Spinal cord (tissue), 10 donors: ENCODE measurements at places on chromosomes 3 and 15. TPM values are rescaled to one million over a fixed set of nuclear protein-coding genes. Genes with fewer than 3 reads are reported as not detected.

IL20RB gene
- 0.83 TPM for total RNA-seq

DNA sequence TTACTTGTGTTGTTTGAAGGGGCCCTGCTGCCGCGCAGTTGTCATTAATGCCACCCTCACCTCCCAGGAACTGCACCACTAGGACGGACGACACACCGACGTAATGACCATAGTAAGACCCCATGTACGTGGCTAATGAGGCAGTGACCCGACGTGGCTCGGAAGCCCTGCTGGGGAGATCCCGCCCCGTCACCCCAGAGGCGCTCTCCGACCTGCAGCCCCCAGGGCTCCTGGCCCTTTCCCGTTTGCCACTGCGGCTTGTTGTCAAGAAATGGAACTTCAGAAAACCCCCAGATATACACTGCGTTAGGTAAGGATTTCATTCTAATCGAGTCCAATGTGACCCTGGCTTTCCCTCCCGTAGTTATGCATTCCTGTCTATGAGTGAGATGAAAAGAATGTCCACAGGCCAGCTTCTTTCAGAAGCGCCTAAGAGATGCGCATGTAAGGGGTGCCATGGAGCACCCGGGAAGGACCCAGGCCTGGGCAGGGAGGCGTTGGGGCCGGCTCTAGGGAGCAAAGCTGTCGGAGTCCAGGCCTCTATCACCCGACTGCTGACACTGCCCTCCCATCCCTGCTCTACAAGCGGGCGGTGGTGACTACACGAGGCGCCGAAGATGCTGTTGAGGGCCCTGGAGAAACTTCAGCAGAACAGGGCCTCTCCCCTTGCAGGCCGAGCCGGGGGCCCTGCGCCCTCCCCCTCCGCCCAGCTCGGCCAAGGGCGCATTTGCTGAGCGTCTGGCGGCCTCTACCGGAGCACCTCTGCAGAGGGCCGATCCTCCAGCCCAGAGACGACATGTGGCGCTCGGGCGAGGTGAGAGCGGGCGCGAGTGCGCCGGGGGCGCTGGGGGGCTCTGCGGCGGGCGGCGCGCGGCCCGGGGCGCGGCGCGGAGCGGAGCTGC is at the start of gene GABRA5:
TSS of gene GABRA5 (plus strand) at position 765 of the 902 bp plus-strand sequence. CDS start 2,187 bp downstream, outside the sequence.
- no peak for DNase-seq
- H3K27ac ChIP-seq: no peak within 1 kb of the TSS
- H3K27me3 ChIP-seq: peaks cover 33% of the 10 kb centered on the region
- H3K4me1 ChIP-seq: peaks cover 6% of the 10 kb centered on the region
- H3K36me3 ChIP-seq: no peaks in the 10 kb centered on the region

GRCh38 chr3:195815169-195815771 is 3.5 kb upstream of the MUC4 start:
- H3K4me1 ChIP-seq: no peaks in the 10 kb centered on the region
- peaks cover 18% of the 10 kb centered on the region for H3K27me3 ChIP-seq

DNA sequence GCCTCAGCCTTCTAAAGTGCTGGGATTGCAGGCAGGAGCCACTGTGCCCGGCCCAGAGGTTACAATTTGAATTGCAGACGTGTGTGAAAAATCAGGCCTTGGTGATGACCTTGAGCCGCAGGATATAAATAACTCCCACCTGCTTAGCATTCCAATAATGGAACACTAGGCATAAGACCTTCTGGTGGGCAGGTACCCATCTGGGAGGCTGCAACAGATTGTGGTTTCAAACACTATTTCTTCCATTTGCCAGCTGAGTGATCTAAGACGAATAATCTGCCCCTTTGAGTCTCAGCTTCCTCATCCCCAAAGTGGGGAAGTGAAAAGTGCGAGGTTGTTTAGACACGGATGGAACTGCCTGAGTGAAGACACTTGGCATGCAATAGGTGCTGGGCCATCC is 47.7 kb upstream of the HERC1 start:
- H3K36me3 ChIP-seq: no peaks in the 10 kb centered on the region
- no peak overlapping the region for H3K27ac ChIP-seq
- peaks cover 4% of the 10 kb centered on the region for H3K4me1 ChIP-seq
- no peak overlapping the region for H3K4me3 ChIP-seq

DNA sequence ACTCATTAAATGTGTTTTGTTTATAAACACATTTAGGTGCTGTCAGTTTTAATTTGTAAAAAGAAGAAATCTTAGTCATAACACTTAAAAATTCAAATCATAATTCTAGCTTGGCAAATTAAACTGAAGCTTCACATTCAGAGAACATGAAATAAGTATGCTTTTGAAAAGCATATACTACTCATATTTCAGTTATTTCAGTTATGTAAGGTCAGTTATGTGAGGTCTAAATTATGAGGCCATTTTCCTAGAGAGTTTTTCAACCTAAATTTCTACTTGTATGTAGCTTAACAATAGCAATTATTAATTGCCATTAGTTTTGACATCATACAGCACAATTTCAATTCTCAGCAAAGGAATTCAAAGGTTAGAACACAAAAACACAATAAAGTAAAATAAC is 465.0 kb downstream of the PLOD2 start:
- H3K27ac ChIP-seq: no peak overlapping the region
- no peaks in the 10 kb centered on the region for H3K4me1 ChIP-seq
- DNase-seq: no peak
- H3K4me3 ChIP-seq: no peak overlapping the region
- H3K27me3 ChIP-seq: no peaks in the 10 kb centered on the region
- no peaks in the 10 kb centered on the region for H3K36me3 ChIP-seq

DNA sequence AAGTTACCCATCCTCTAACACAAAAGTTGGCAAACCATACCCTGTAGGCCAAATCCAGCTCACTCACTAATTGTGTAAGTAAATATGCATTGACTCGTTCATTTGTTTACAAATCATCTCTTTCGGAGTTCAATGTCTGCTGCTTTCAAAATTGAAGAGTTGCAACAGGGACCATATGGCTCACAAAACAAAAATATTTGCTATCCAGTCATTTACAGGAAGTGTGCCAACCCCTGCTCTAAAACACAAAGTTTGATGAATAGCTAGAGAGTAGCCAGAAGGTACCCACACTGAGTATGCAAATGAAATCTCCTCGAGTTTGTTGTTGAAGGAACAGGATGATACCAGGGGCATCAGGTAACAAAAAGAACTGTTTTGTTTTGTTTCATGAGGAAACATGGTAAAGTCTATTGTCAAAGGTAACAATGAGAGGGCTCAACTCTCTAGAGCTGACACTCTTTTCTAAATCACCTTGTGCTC is 236.2 kb upstream of the THBS1 start:
- DNase-seq: no peak
- H3K27ac ChIP-seq: no peak overlapping the region
- H3K36me3 ChIP-seq: no peaks in the 10 kb centered on the region
- H3K4me1 ChIP-seq: no peaks in the 10 kb centered on the region
- no peak overlapping the region for H3K4me3 ChIP-seq
- no peaks in the 10 kb centered on the region for H3K27me3 ChIP-seq

TM4SF18 gene
- total RNA-seq: 12.4 TPM

GRCh38 chr15:68767833-68768232 is 52.9 kb downstream of the ANP32A start:
- no peaks in the 10 kb centered on the region for H3K36me3 ChIP-seq
- no peak overlapping the region for H3K4me3 ChIP-seq
- no peak for DNase-seq

GRCh38 chr3:143991713-143992112 is 20.1 kb downstream of the DIPK2A start:
- no peaks in the 10 kb centered on the region for H3K27me3 ChIP-seq
- no peak for DNase-seq
- H3K4me1 ChIP-seq: no peaks in the 10 kb centered on the region
- H3K27ac ChIP-seq: no peak overlapping the region

UBL7 gene
- 51.5 TPM for total RNA-seq

DNA sequence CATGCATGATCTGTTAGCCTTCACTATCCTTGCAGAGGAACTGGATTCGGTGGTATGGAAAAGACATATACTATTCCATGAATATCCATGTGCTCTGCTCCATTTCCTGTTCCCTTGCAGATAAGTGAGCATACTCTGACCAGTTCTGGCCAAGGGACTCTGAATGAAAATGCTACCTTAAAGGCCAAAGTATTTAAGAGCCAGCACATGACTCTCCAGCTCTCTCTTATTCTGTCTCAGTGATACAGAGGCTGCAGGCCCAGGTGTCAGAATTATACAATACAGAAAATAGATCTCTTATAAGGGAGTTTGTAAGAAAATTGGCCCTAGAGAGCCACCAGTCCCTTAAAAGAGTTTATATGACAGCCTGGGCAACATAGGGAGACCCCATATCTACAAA is 779.7 kb upstream of the CFAP20DC start:
- no peaks in the 10 kb centered on the region for H3K4me1 ChIP-seq
- no peak for DNase-seq
- H3K36me3 ChIP-seq: no peaks in the 10 kb centered on the region
- no peak overlapping the region for H3K27ac ChIP-seq
- no peak overlapping the region for H3K4me3 ChIP-seq
- H3K27me3 ChIP-seq: no peaks in the 10 kb centered on the region

DNA sequence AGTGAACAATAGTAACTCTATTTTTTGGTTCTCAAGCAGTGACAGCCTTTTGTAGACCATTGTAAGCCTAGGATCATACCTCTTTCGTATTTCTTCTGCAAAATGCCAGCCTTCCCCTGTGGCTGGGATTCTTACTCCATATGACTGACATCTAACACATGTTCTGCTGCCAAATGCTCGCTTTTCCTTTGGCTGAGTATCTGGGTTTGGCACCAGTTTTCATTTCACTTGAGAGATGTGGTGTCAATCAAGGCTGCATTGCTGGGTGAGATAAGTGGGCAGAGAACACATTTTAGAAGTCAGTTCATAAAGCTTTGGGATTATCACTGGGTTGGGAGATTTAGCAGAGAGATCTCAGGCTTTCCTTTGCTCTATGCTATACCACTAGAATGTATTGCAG is 514.7 kb upstream of the SGO1 start:
- no peaks in the 10 kb centered on the region for H3K27me3 ChIP-seq
- H3K27ac ChIP-seq: no peak overlapping the region
- no peaks in the 10 kb centered on the region for H3K4me1 ChIP-seq
- H3K4me3 ChIP-seq: no peak overlapping the region
- peak; percentile 95 for DNase-seq
- no peaks in the 10 kb centered on the region for H3K36me3 ChIP-seq

FBXO45 gene
- 31.3 TPM for total RNA-seq

GRCh38 chr15:77549576-77550288 is 83.0 kb downstream of the LINGO1 start:
- H3K4me3 ChIP-seq: no peak overlapping the region
- H3K4me1 ChIP-seq: peaks cover 55% of the 10 kb centered on the region
- DNase-seq: no peak
- no peak overlapping the region for H3K27ac ChIP-seq

GRCh38 chr3:76502076-76502475 is 537.8 kb upstream of the ROBO2 start:
- no peak overlapping the region for H3K27ac ChIP-seq
- H3K4me3 ChIP-seq: no peak overlapping the region
- no peaks in the 10 kb centered on the region for H3K4me1 ChIP-seq

DNA sequence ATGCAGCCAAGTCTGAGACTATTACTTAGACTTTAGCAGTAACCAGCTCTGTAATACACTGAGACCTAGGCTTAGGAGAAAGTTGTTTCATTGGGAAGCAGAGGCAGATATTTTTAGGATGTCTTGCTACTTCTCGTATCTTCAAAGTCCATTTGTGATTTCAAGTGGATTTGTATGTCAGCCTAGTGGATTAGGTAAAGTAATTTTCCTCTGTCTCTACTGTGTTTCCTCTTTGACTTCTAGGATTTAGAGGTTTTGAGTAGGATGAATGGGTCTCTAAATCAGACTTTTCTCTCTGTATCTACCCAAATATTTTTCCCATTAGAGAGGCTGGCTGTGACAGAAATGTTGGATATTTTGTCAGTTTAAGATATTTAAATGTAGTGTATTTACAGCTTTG is 46.8 kb downstream of the OXSR1 start:
- no peak overlapping the region for H3K27ac ChIP-seq
- H3K36me3 ChIP-seq: peaks cover 11% of the 10 kb centered on the region
- H3K4me1 ChIP-seq: no peaks in the 10 kb centered on the region
- no peaks in the 10 kb centered on the region for H3K27me3 ChIP-seq
- no peak overlapping the region for H3K4me3 ChIP-seq
- DNase-seq: no peak

PTPRG gene
- total RNA-seq: 65.5 TPM
